ENCODE measurements at places on chromosomes 3 and 15.

DNA sequence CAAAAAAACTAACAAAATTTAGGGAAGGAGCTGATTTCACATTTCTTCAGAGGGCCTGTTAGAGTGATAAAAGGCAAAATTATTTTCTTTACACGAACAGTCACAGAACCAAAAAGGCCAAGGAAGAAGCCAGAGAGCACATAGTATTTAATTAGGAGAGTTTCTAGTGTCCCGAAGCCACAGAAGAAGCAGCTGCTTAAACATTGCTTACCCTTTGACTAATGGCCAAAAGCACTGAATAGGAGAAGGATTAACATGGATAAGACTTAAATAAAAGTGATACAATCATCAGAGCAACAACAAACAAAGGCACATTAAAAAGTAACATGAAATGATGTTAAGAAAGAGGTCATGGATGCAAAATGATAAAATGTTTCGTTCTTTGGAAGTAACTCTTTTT lies 98.6 kb downstream of the CHL1 start:
- DNase-seq, result no peak

GRCh38 chr3:166029507-166029906 lies 192.3 kb upstream of the BCHE start:
- no peak for DNase-seq

DNA sequence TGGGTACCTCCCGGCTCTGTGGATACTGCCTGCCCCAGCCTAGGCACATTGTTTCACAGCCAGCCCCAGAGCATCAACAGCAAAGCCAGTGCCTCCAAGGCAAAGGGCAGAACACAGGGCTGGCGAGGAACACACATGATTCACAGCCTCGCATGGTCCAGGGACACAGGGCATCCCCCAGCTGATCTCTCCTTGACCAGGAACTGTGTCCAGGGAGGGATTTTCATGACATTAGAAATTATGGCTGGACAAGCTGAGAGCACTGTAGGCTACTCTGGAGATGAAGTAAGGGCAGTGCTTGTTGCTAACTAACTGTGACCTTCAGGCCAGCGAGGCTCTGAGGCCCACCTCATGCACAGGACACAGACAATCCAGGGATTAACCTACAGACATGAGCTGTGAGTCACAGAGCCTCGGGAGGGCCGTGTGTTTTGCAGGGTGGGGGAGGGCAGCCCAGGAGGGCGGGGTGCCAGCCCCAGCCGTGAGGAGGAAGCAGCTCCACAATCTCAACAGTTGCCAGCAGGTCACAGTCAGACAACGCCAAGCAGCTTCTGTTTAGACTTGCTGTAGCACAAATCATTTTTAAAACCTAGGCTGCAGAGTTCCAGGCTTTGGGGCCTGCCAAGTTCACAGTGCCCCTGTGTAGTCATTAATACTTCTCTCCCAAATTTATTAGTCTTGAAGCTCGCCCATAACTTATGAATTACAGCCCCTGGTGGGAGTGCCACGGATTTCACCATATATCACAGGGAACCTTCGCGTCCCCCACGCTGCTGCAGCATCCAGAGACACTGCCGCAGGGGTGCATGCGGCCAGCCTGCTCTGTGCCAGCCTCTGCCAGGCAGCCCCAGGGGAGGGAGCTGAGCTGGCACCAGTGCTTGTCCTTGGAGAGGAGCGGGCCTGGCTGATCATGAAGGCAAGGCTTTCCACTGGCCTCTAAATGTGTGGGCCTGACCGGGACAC lies 114.7 kb downstream of the ETFA start:
- no peak for DNase-seq

GRCh38 chr3:133181392-133182150 lies 143.4 kb downstream of the TMEM108 start:
- DNase-seq, result no peak

DNA sequence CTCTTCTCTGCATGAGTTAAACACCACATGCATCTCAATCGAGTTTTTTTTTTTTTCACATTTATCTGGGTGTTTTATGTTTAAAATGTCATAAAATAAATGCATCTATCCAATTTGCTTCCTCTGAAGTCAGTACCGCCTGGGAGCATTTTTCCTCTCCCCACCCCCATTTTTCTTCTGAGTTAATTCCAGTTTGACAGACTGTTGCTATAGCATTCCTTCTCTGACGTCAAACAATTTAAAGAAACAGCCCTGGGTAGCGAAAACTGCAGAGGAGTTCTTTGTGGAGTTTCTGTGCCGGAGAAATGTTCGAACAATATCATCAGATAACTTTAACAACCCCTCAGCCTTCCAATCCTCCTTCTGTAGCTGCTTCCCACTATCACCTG lies 900 bp upstream of the GNB4 start:
- DNase-seq, result no peak

DNA sequence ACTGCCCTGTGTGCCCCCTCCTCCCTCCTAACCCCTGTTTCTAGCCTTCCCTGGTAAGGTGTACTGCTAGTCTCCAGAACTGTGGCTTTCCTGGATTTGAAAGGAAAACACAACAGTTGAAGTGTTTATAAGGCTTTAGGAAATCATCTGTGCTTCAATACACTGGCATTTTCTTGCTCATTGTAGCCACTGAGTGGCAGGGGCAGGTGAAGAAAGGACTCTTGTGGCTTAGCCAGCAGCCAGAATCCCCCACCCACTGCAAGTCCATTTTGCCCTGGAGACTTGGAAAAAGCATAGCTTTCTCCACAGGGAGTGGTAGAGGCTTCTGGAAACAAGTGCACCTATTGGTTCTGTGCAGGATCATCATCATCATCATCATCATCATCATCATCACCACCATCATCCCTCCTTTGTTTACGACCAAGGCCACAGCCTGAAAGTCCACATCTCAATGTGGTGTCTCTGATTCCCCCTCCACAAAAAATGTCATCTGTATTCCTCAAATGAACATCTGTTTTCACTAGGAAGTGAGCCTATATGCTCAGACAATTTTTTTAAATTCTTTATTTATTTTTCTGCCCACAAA lies 33.4 kb downstream of the AQP9 start:
- DNase-seq, result no peak

GRCh38 chr3:42214064-42214463 lies 51.9 kb downstream of the CCK start:
- DNase-seq, result no peak

- DNase-seq, result no peak
These were observed 84.1 kb upstream of the LINGO1 start for GRCh38 chr15:77716632-77717332.

DNA sequence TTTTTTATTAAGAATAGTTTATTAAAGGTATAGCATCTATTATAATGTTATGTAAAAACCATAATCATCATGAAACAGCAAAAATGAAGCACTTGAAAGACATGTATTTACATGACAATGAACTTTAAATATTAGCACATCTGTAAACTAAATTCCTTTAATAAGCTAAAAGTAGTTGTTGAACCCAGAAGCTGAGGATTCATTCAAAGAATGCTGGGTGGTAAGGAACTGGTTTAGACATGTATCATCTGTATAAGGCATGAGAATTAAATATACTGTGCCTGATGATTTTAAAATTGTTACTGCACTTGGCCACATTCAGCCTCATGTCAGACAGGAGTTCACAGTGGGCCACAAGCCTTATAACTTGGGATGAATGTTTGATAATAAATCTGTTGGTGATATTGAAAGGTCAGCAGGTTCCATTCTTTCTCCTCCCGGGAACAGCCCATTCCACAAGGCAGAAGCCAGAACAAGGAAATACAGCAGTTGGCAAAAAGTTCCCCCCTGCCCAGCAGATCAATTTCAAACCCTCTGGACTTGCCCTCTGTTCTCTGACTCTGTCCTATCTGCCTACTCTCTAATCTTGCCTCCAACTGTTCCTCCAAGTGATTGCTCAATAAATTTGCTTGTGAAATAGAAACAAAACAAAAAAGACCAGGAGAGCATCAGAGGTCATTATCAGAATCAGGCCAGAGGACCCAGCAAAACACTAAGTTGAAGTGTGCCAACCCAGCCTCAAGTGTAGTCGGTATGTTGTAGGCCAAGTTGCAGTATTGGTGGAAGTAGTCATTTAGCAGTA lies 49.8 kb upstream of the TEX264 start:
- no peak for DNase-seq

- no peak for DNase-seq
These were observed 45.9 kb upstream of the TRPM1 start for GRCh38 chr15:31147456-31147855.

- no peak for DNase-seq
These were observed 34.6 kb upstream of the PPIB start for GRCh38 chr15:64197425-64197824.

DNA sequence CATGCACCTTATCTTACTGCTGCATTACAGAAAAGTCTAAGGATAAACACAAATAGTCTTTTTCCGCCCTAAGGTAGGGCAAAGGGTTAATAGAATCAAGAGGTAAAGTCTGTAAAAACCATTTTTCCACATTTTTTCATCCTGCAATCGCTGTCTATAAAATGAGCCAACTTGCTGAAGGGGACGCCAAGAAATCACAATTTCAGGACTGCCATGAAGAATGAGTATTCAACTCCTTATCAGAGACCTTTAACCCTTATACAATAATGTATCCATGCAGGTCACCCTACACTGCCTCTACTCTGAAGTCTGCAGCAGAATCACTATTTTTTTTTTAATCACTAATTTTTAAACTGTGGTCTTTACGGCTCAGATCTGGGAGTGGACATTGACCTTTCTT lies 1.1 kb upstream of the DNAJC13 start:
- no peak for DNase-seq

DNA sequence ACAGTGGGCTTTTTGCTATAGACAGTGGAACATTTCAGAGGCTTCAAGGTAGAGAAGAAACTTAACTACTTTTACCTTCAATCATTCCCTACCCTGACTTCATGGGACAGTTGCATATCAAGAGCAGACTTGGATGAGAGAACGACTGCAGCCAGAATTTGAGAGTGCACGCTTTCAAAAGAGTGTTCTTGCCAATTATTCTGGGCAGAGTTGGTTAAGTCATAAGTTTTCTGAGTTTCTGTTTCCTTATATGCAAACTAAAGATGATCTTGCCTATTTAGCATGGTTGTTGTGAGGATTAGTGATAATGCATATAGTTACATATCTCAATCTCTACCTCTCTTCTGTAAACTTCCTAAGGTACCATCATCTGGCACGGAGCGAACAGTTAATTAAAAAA lies 7.6 kb downstream of the SLC9A9 start:
- DNase-seq, result no peak

Data from stimulated activated CD4-positive, alpha-beta T cell treated with anti-CD3 and anti-CD28 coated beads, Interleukin-4, amount 100 ng/mL, for 48 hours (primary cell).